Skeletal muscle cell (primary cell): ENCODE measurements at places on chromosomes 7 and 10.

DNA sequence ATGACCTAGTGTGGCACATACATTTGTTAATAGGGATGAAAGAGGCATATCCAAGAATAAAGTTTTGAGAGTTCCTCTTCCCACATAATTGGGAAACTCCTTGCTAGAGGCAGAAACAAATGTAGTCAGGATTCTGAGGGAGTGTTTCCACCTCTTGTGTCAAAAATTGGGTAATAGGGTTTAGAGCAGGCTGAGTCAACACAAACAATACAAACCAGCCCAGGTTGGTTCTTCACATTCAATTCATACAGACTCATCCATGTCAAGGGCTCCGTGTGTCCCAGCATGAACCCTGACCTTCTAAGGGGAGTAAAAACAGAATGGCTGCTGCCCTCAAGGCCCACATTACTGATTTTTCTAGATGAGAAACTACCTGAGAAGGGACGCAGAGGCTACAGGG, 75.3 kb downstream of the GLI3 start:
- peak; percentile 36 for DNase-seq

DNA sequence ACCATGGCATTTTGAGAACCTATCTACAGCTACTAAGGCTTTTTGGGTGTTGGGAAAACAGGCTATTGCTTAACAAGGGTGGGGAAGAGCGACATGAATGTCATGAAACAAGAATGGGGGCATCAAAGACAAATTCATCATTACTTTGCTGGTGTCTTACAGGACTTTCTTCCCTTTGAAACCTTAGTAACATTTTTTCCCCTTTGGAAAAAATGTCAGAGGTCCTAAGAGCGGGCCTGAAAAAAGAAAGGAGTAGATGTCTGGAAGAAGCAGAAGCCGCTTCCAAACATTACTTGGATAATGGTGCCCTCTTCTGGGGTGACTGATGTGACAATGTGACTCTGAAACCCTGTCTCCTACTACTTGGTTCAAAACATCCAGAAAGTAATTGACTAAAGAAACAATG, 3.8 kb upstream of the DDX50 start:
- peak; percentile 31 for DNase-seq

DNA sequence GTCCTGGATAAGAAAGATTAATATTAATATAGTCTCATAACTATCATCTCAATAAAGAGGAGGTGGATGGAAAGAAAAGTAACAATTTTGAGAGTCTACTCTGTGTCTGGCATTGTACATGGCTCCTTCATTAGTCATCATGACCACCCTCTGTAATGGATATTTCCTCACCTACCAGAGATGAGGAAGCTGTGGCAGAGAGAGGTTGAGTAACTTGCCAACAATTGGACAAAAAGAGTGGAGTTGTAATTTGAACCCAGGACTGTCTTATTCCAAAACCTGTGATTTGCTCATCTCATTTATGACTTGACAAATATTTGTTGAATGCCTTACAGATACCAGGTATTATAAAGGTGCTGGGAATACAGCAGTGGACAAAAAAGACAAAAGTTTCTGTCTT, 2.1 kb upstream of the IDE start:
- DNase-seq, result no peak

GRCh38 chr7:20172736-20173334, 44.3 kb downstream of the MACC1 start:
- no peak for DNase-seq

GRCh38 chr10:25573316-25573715, 360.7 kb upstream of the MYO3A start:
- no peak for DNase-seq

DNA sequence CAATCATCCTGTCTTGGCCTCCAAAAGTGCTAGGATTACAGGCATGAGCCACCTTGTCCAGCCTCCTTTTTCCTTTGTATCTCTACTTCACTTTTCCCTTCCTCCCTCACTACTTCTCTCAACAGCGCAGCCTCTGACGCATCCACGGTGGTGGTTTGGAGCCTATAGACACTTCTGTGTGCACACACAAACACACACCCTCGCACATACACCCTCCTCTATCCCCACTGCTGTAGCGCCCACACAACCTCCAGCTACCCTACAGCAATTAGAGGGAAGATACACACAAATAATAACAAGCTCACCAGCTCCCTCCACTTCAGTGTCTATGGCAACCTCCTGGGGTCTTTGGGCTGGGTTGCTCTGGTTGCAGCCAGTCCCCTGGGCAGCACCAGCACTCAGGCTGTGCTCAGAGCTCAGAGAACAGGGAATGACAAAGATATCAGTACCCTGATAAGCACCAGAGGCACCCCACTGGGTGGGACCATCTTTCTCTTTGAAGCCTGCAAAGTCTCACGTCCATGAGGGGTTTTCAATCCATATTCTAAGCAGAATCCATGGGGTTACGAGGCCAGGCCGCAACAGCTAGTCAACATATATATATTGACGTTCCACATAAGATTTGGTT, 3.3 kb upstream of the CAMK2G start:
- no peak for DNase-seq

GRCh38 chr10:132579027-132579859, 41.7 kb downstream of the INPP5A start:
- DNase-seq, result no peak

- DNase-seq, result no peak
These were observed 42.5 kb downstream of the JAKMIP3 start for GRCh38 chr10:132107949-132108877.

- DNase-seq, result no peak
These were observed at the start of gene SLC4A2 for GRCh38 chr7:151059367-151060112. Gene SLC4A2, plus strand, starts transcription at chr7:151059589. Its CDS starts 2,399 bp downstream, at chr7:151061988.

GRCh38 chr7:154644366-154644765, 358.6 kb downstream of the PAXIP1 start:
- no peak for DNase-seq

DNA sequence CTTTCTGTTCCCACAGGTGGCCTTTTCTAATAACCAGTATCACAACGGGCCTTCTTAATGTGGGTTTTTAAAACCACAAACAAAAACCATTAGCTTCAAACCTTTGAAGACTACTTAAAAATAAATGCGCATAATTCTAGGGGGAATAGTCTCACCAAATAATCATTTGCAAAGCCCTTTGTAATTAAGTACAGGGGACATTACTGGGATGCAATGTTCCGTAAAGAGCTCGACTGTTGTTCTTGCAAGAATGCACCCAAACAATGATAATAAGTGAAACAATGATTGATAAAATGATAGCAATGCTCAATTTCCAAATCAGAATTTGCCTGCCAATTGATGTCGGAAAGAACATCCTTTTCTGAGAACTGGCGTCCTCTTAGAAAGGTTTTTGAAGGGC, 589.1 kb upstream of the ADARB2 start:
- no peak for DNase-seq

GRCh38 chr7:3232228-3232627, 68.8 kb upstream of the SDK1 start:
- DNase-seq, result peak; percentile 26

- no peak for DNase-seq
These were observed 73.0 kb downstream of the COL26A1 start for GRCh38 chr7:101435461-101436220.
